ENCODE measurements at places on chromosomes 3 and 15. TPM values are rescaled to one million over a fixed set of nuclear protein-coding genes. Genes with fewer than 3 reads are reported as not detected.

DNA sequence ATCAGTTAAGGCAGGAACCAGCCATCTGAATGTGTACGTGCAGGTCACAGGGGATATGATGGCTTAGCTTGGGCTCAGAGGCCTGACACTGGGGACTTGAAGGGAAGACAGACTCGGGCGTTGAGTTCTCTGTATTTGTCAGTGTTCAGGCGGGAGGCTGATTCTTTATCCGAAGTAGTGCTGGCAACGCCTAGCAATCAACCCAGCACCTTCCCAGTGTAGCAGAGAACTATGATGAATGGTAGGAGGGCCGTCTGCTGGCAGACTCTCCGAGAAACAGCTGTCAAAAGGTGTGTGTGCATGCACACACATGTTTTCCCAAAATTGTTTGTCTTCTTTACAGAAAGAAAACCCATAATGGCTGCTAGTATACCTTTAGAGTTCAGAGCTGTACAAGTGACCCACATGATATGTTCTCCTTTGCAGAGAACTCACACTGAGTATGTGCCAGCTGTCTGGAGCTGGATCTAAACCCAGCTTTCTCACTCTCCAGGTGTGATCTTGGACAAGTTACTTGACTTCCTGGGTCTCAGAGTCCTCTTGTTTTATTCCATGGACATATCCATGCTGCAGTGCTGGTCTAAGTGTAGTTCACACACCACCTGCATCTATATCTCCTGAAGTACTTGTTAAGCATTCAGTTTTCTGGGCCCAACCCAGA lies 74.5 kb upstream of the LARS2 start:
- no peak for DNase-seq
- H3K36me3 ChIP-seq, result no peaks in the 10 kb centered on the region
- no peak overlapping the region for H3K27ac ChIP-seq
- H3K4me3 ChIP-seq, result no peak overlapping the region
- H3K27me3 ChIP-seq, result peaks cover 21% of the 10 kb centered on the region

DNA sequence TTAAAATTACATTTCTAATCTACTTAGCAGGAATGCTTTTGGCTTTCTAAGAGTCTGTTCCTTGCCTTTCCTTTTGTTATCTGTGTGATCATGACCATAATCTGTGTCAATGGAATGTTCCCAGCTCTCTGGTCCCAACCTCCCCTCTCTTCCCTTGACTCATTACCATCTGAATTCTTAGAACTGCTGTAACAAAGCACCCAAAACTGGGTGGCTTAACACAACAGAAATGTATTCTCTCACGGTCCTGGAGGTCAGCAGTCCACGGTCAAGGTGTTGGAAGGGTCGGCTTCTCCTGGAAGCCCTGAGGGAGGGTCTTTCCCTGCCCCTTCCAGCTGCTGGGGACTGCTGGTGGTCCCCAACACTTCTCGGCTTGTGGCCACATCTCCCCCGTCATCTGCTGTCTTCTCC lies 81.1 kb downstream of the LRRK1 start:
- no peaks in the 10 kb centered on the region for H3K36me3 ChIP-seq
- no peak for DNase-seq
- peaks cover 31% of the 10 kb centered on the region for H3K27me3 ChIP-seq

DNA sequence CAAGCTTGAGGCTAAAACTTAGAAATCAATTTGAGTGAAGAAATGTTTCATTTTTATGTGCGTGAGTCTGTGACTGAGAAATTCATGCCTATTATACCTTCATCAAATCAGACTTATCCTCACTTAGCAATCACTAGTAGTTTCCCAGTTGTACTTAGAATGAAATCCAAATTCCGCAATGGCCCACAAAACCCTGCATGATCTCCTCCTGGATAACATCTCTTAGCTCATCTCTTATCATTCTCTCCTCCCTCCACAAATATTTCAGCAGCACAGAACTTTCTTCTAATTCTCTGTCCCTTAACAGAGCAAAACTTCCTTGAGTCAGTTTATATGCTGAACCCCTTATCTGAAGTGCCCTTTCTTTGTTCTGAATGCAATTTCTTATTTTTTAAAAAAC lies 198.8 kb upstream of the TGFBR2 start:
- no peak overlapping the region for H3K4me3 ChIP-seq
- DNase-seq, result no peak
- no peaks in the 10 kb centered on the region for H3K27me3 ChIP-seq
- H3K36me3 ChIP-seq, result peaks cover 15% of the 10 kb centered on the region

The TLR9 gene
- 2.3 TPM for total RNA-seq

DNA sequence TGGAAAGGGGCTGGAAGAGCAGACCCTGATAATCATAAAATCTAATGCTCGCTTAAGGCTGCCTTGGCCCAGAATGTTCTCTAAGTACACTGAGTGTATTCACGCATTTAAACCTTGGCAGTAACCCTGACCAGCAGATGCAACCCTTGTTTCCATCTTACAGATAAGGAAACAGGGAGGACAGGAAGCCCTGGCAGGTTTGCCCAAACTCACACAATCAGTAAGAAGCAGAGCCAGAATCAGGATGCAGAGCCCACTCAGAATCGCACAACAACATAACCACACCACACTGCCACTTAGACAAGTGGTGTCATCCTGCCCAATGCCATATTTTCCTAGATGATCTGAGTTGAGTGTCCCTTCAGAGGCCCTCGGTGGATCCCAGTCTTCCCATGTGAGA lies 214.5 kb upstream of the HES1 start:
- H3K4me3 ChIP-seq, result no peak overlapping the region
- H3K36me3 ChIP-seq, result no peaks in the 10 kb centered on the region
- no peaks in the 10 kb centered on the region for H3K27me3 ChIP-seq
- H3K27ac ChIP-seq, result no peak overlapping the region
- H3K4me1 ChIP-seq, result no peaks in the 10 kb centered on the region

DNA sequence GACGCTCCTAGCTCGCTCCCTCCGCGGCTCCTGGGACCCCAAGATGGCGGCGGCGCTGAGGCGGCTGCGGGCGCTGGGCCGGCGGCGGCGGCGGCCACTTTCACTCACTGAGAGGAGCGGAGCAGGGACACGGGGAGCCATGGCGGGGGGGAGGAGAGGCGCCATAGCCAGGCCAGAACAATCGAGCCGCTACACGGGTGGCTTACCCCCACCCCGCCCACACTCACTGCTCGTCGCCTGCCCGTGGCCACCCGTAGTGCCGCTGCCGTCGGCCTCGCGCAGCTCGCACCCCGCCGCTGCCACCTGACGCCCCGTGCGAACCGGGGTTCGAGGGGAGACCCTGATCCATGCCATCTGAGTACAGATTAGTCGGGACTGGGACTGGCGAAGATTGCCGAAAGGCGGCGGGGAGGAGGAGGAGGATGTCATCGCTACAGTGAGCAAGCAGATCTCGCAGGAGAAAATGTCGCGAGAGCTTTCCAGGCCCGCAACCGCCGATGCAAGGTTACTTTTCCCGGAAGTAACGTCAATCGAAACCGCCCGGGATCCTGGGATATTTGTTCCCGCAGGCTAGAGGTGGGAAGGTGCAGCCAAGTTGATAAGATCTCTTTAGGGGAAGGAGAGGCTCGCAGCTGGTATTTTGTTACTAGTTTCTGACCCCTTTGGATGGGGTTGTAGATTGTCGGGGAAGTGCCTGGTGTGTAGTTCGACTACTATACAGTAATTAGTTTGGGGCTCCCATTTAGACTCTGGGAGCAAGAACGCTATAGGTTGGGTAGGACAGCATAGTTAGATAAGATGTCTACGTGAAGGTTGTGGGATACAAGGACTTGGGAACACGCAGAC lies at the start of gene INO80:
Gene INO80, minus strand, starts transcription at position 165 of the 846 bp plus-strand sequence. CDS start 19,970 bp downstream, outside the sequence.
- peak; percentile 95 for DNase-seq
- no peaks in the 10 kb centered on the region for H3K27me3 ChIP-seq
- H3K4me1 ChIP-seq, result peaks cover 25% of the 10 kb centered on the region
- peaks cover 12% of the 10 kb centered on the region for H3K36me3 ChIP-seq

- no peaks in the 10 kb centered on the region for H3K4me1 ChIP-seq
- H3K4me3 ChIP-seq, result no peak overlapping the region
- DNase-seq, result no peak
- H3K27ac ChIP-seq, result no peak overlapping the region
Measured at GRCh38 chr3:81472600-81473362, 288.7 kb downstream of the GBE1 start.

DNA sequence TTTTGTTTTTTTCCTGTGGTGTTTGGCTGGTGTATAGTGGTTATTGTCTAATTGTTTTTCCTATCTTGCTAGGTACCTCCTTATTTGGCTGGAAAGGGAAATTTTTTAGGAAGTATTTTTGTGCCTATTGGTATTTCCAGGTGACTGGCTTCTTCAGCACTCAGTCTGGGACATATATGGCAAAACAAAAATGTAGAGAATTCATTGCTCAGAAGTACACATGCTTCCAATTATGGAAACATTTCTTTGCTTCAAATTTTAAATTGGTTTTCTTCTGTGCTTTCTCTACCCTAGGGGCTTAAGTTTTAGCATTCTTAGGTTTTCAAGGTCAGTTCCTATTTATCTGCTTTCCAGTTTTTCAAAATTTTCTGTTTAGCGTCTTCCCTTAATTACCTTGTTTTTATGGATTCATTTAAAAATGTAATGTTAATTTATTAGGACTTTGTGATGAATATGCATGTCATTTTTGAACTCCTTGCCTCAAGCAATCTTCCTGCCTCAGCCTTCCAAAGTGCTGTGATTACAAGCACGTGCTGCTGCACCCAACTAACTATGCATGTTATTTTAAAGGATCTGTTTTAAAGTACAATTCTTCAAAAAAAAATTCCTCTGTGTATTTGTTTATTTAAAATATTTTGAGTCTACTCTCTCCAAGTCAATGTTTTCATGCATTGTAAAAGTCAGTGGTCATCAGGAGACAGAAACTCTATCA lies 231.9 kb upstream of the DPPA4 start:
- no peak overlapping the region for H3K4me3 ChIP-seq
- H3K4me1 ChIP-seq, result no peaks in the 10 kb centered on the region
- no peaks in the 10 kb centered on the region for H3K36me3 ChIP-seq
- no peaks in the 10 kb centered on the region for H3K27me3 ChIP-seq
- no peak for DNase-seq
- no peak overlapping the region for H3K27ac ChIP-seq

DNA sequence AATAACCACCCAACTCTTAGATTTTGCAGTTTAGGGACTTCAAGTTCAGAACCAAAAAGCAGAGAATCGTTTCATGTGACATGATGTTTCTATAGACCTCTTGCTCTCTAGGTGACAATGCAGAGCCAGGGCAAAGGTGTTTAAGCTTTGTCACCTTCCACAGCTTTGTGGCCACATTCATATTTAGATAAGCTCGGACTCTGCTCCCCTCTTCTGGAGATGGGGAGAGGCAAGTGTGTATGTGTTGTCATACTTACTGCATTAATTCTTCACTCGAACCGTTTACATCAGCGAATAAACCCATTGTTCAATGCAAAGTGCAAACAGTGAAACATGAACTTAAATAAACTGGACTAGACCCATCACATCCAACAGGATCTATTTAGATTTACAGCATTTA lies 33.2 kb downstream of the ST3GAL6 start:
- no peak overlapping the region for H3K27ac ChIP-seq
- H3K4me3 ChIP-seq, result no peak overlapping the region
- no peaks in the 10 kb centered on the region for H3K27me3 ChIP-seq

- H3K27ac ChIP-seq, result no peak overlapping the region
- no peak for DNase-seq
- H3K36me3 ChIP-seq, result no peaks in the 10 kb centered on the region
- no peak overlapping the region for H3K4me3 ChIP-seq
Measured at GRCh38 chr3:156603379-156604017, 48.6 kb upstream of the SSR3 start.

The GRIP2 gene
- 0.07 TPM for total RNA-seq

- H3K4me3 ChIP-seq, result no peak overlapping the region
- DNase-seq, result no peak
- H3K36me3 ChIP-seq, result peaks cover 2% of the 10 kb centered on the region
- no peaks in the 10 kb centered on the region for H3K27me3 ChIP-seq
- H3K27ac ChIP-seq, result no peak overlapping the region
Measured at GRCh38 chr15:27563765-27564370, 535.2 kb downstream of the OCA2 start.

The GABRR3 gene
- total RNA-seq, result not detected

GRCh38 chr3:48468329-48468731 lies 21.8 kb downstream of the ATRIP start:
- DNase-seq, result no peak
- H3K4me3 ChIP-seq, result peak overlapping the region; percentile 96
- H3K27ac ChIP-seq, result peak overlapping the region; percentile 91
- peaks cover 4% of the 10 kb centered on the region for H3K36me3 ChIP-seq

The SGO1 gene
- 31.5 TPM for total RNA-seq

GRCh38 chr3:192931825-192932224 lies 14.2 kb upstream of the MB21D2 start:
- H3K4me1 ChIP-seq, result no peaks in the 10 kb centered on the region
- no peaks in the 10 kb centered on the region for H3K36me3 ChIP-seq
- no peak overlapping the region for H3K27ac ChIP-seq
- DNase-seq, result no peak
- H3K27me3 ChIP-seq, result no peaks in the 10 kb centered on the region

DNA sequence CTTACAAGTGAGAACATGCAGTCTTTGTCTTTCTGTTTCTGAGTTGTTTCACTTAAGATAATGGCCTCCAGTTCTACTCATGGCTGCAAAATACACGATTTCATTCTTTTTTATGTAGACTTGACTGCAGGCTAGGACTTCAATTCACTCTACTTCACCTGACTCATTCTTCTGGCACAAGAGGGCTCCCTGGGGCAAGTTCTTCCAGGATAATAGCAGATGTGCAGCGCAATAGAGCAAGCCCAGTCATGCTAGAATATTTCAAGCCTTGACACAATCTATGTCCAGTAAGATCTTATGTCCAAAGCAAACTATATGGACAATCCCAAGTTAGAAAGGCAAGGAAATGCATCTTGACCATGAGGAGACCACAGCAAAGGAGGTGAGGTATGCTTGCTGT lies 211.7 kb upstream of the GADL1 start:
- no peak for DNase-seq
- H3K4me1 ChIP-seq, result peaks cover 39% of the 10 kb centered on the region
- peaks cover 5% of the 10 kb centered on the region for H3K27me3 ChIP-seq
- H3K36me3 ChIP-seq, result no peaks in the 10 kb centered on the region
- H3K27ac ChIP-seq, result no peak overlapping the region

The CLEC3B gene
- total RNA-seq, result 0.25 TPM

DNA sequence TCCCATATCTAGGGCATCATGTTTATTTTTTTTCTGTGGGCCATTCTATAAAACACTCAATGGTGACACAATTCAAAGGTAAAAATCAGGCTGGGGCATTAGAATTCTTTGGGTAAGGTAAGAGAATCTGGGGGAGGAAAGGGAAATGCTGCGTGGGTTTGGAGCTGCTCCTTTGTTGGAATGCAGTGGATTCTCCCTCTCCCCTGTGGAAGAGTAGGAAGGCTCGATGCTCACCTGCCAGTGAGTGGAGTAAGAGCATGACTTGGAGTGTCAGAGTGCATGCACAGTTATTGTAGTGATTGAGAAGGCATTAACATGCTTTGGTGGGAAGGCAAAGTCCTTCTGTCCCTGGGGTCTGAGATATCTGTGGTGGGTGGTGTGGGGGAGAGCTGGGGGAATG lies 280.0 kb downstream of the PDCD6IP start:
- no peak for DNase-seq
- no peaks in the 10 kb centered on the region for H3K27me3 ChIP-seq
- H3K4me3 ChIP-seq, result no peak overlapping the region
- no peaks in the 10 kb centered on the region for H3K36me3 ChIP-seq
- H3K27ac ChIP-seq, result no peak overlapping the region
